Right lobe of liver (tissue), 6 donors: ENCODE measurements at places on chromosomes 5 and 9. TPM values are rescaled to one million over a fixed set of nuclear protein-coding genes. Genes with fewer than 3 reads are reported as not detected.

The TRPM3 gene
- total RNA-seq = 0.46 TPM

The PALM2AKAP2 gene
- 31.5 TPM for total RNA-seq

The GABRA1 gene
- total RNA-seq = not detected

The TRIM36 gene
- total RNA-seq = 0.74 TPM

The MARCOL gene
- not detected for total RNA-seq

The HBEGF gene
- 0.68 TPM for total RNA-seq
